ENCODE measurements at places on chromosomes 7 and 10.
A peak's percentile ranks its signal among the peaks of the same experiment; 100 is the strongest.

- no peak for DNase-seq
These were observed 34.5 kb downstream of the DNMBP start for GRCh38 chr10:99975106-99975829.

GRCh38 chr10:118213436-118213835 is 128.7 kb downstream of the FAM204A start:
- no peak for DNase-seq

DNA sequence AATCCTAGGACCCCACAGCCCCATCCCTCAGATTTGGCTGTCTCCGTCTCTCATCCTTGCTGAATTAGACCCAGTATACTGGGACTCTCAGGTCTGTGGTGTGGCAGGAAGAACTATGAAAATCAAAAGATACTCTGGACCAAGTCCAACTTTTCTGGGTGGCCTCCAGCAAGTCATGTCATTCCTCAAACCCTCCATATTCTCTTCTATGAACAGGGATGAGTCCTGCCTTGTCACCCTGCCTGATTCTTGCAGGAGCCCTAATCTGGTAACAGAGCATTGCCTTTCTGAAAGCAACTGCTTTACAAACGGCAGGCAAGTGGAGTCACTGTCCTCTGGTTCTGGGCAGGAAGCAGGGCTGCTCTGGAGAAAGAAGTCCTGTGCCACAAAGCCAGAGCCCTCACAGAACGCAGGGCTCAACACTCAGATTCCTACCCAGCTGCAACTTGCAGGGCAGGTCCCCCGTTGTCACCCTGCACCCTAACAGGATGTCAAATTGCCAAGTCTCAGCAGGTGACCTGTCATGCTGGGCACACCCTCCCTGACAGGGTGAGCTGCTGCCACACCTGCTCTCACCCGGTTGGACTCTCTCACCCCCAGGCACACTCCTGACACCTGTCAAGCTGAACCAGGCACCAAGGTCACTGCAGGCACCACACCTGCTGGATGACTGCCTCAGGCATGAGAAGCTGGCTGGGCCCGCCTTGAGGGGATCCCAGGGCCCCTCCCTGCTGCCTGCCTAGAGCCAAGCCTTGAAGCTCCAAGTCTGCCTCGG is 227.7 kb downstream of the KCNMA1 start:
- peak; percentile 13 for DNase-seq

DNA sequence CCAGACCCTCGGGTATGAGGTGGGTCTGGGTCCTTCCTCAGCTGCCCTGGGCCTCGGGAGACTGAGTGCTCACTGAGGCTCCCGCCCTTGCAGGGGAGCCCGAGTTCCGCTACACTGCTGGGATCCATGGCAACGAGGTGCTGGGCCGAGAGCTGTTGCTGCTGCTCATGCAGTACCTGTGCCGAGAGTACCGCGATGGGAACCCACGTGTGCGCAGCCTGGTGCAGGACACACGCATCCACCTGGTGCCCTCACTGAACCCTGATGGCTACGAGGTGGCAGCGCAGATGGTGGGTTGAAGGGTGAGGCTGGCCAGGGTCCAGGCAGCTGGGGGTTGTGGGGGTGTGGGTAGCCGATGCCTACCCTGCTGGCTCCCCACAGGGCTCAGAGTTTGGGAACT is 7.6 kb downstream of the AEBP1 start:
- DNase-seq, result no peak

- no peak for DNase-seq
These were observed 15.4 kb upstream of the PYROXD2 start for GRCh38 chr10:98430427-98430826.

DNA sequence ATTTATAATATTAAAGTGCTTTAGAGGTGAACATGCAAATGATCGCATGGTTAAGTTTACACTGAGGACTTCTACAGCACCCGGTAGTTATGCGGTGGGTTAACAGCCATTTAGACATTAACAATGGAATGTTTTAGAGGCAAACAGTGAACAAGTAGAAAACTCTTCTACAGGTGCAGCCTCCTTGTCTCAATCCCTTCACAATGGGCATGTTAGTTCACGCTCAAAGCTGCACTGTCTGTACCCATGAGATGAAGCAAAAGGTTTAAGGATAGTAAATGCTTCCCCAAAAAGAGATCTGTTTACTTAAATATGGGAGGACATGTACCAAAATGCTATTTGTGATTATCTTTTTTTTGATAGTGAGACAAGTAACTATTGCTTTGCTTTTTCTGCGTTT is 25.1 kb downstream of the PUS7 start:
- no peak for DNase-seq

- DNase-seq, result no peak
These were observed 694 bp upstream of the FAS start for GRCh38 chr10:88989824-88990383.

- no peak for DNase-seq
These were observed 63.7 kb upstream of the PRR15 start for GRCh38 chr7:29499932-29500331.

- DNase-seq, result no peak
These were observed 16.3 kb downstream of the YAE1 start for GRCh38 chr7:39582536-39582935.

- no peak for DNase-seq
These were observed 67.8 kb upstream of the CSTF2T start for GRCh38 chr10:51767103-51767763.

DNA sequence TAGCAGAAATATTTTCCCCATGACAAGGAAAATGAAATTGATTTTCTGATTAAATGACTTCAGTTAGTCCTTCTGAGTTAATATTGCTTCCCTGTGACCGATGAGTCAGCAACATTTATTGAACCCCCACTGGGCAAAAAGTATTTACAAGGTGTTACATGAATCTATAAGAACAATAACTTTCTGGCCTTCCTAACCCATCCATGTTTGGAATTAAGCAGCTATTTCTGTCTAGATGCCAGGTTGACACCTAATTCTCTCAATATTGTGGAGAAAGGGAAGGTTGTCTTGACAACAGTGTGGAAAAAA is 112.9 kb upstream of the JAZF1 start:
- no peak for DNase-seq

- DNase-seq, result no peak
These were observed 230.9 kb downstream of the ZMYND11 start for GRCh38 chr10:366186-366585.

- DNase-seq, result no peak
These were observed 38.0 kb downstream of the MARCHF5 start for GRCh38 chr10:92328993-92329392.

- no peak for DNase-seq
These were observed 33.5 kb upstream of the RHOBTB1 start for GRCh38 chr10:60977161-60978122.

GRCh38 chr7:100583132-100584053 is 2.5 kb downstream of the LRCH4 start:
- no peak for DNase-seq

- DNase-seq, result no peak
These were observed 31.2 kb upstream of the KCTD7 start for GRCh38 chr7:66597461-66597860.

DNA sequence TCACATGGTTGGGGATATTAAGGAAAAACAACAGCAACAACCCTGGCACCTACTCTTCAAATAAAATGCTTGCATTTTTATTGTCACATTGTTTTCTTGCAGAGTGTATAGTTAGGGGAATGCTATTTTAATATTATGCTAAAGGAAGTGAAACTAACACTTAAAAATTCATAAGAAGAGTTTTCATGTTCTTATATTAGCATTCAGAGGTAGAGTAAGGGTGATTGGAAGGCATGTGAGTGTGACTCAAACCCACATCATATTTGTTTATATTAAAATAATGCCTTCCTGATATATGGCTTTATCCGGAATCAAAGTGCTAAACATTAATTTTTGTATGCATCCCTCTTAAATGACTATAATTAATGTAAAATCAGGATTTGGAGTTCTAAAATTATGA is 59.8 kb upstream of the TES start:
- DNase-seq, result no peak

GRCh38 chr7:27185013-27185853 is at the start of gene HOXA11:
Gene HOXA11, minus strand, starts transcription at chr7:27185232. Its CDS starts 88 bp downstream, at chr7:27185144.
- peak; percentile 90 for DNase-seq

DNA sequence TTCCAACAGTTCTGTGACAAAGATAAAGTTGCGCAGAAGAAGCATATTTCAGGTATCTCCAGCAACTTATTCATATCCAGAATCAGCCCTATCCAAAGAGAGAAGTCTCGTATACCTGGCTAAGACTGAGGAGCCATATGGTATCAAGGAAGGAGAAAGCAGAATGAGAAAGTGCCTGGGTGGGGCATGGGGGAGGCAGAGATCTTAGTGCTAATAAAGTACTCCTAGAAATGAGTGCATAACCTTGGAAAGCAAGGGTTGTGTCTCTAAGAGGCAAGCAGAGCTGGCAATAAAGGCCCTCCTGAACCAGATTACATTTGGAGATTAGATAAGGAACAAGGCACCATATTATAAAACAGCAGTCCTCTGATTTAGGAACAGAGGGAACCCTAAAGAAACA is 12.7 kb downstream of the TASOR2 start:
- DNase-seq, result no peak

DNA sequence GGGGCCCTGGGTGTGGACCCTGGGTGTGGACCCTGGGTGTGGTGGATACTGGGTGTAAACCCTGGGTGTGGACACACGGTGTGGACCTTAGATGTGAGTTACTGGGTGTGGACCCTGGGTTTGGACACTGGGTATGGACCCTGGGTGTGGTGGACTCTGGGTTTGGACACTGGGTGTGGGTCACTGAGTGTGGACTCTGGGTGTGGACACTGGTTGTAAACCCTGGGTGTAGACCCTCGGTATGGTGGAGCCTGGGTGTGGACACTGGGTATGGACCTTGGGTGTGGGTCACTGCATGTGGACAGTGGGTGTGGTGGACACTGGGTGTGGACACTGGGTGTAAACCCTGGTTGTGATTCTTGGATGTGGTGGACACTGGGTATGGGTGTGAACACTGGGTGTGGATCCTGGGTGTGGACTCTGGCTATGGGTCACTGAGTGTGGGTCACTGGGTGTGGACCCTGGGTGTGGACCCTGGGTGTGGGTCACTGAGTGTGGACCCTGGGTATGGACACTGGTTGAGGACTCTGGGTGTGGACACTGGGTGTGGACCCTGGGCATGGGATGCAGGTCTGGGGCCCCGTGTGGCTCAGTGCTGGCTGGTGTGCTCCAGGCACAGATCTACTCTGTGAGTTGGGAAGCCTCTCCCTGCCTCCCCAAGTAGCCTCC is 356.2 kb downstream of the GLRX3 start:
- no peak for DNase-seq

- no peak for DNase-seq
These were observed 11.0 kb downstream of the RPS24 start for GRCh38 chr10:78044699-78045098.

DNA sequence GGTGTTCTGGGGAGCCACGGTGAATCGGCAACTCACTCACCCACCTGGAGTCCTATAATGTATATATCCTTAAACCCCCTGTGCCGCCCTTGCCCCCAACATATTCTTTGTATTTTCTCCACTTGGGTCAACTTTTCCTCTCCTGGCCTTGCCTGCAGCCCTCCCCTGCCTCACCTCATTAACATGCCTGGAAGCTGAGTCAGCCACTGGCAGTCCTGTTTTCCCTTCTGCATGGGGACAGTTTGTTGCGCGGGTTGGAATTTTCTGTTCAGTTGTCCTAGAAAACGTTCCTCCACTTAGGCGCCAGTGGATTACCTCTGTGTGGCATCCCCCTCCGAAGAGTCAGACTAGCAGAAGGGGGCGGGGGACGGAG is 97.4 kb downstream of the C10orf105 start:
- no peak for DNase-seq

DNA sequence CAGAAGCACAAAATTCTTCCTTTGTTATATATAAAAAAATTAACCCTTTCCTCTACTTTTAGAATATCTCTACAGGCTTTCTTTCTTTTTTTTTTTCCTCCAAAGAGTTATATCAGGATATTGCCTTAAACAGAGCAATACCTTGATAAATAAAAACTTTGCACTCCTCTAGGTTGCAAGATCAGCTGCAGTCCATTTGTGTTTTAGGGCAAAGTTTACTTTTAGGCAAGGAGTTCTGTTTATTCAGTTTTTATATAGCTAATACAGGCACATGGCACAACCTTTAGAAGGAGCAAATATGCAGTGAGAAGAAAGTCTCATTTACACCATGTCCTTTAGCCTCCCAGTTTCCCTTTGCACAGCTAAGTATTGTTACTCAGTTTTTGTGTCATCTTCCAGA is 10.3 kb downstream of the LRMDA start:
- no peak for DNase-seq

- DNase-seq, result no peak
These were observed 445 bp downstream of the PPA1 start for GRCh38 chr10:70232859-70233108.

DNA sequence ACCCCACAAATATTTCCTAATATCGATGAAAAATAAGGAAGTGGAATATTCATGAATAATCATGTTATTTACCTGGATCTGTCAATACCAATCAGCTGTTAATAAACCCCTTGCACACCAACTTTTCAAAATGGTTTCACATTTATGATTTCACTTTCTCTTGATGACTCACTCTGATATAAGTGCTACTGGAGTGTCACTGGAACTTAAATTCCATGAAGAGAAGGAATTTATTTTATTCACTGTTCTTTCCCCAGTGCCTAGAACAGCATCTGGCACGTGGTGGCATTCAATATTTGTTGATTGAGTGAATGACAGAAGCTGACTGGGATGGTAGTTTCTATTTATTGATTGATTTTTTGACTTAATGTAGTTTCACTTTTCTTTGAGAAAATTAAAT is 3.5 kb upstream of the ENO4 start:
- no peak for DNase-seq

DNA sequence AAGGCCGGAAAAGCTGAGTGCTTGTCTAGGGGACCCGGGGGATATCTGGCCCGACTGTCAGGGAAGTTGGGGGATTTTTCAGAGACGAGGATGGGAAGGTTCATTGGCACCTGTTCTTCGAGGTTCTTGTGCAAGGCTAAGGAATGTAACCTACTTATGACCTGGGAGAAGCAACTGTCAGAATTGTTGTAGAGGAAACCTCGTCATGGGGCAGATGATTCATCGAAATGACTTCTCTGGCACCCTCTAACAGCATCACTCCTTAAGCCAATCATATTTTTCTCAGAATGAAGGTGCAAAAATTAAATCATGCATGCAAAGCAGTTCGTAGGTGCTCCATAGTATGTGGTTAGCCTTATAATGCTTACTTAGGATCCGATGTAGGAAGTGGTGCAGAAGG is 58.6 kb downstream of the PLXDC2 start:
- DNase-seq, result no peak

GRCh38 chr10:35413985-35414861 is 77.9 kb downstream of the CCNY start:
- DNase-seq, result no peak

DNA sequence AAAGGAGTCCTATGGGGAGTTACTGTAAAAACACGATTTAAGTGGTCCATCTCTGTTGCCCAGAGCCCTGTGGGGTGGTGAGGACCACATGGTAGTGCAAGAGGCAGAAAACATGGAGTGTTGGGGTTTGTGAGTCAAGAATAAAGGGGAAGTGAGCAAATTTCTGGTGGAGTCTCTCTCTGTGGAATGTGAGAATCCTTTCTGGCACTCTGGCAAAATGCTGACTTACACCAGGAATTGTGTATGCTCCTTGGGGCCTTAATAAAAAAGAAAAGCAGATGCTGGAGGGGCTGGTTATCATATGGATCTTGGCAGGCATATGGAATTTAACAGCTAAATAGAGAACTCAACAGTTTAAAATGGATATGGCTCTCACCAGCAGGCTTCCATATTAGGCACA is 486.0 kb downstream of the TNS3 start:
- DNase-seq, result no peak

GRCh38 chr10:103501186-103501585 is 7.7 kb downstream of the NEURL1 start:
- no peak for DNase-seq

- no peak for DNase-seq
These were observed 1.7 kb downstream of the ABHD11 start for GRCh38 chr7:73736885-73737284.

Data from HuH-7.5 (cell line).